ENCODE measurements at places on chromosomes 16 and 17. TPM values are rescaled to one million over a fixed set of nuclear protein-coding genes. Genes with fewer than 3 reads are reported as not detected.

CDH11 gene
- 43.2 TPM for polyA plus RNA-seq

DNA sequence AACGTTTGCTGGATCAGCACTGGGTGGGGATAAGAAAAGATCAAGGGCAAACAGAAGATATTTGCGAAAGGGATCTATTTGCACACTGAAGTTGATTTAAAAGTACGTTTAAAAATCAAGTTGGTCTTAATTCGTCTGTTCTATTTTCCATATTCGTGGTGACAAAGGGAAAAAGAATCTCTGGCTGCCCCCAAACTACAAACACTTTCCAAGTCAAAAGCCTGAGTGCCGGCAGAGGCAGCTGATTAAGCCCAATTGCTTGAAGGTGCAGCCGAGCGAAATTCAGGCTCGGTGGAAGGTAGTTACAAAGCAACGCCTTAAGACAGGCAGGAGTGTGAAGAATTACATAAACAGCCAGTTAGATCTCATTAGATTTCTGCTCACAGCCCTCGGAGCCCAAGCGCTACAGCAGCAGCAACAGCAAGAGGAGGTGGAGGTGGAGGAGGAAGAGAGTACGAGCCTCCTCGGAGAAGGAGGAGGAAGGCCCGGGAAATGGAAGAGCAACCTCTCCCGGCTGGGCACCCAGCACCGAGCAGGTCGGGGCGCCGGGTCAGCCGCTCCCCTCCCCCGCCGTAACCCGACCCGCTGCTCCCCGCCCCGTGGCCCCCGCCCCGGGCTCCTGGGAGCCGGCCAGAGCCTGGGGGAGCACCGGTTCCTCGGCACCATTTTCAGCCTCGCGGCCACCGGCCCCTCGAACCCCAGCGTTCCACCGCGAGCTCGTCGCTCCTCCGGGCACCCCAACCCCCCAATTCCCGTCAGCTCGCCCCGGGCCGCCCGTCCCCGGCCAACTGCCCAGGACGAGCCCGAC, 890 bp downstream of the TOB1 start:
- DNase-seq, result no peak

GRCh38 chr17:35584061-35584460, 3.1 kb upstream of the AP2B1 start:
- DNase-seq, result no peak

C16orf86 gene
- 2.4 TPM for polyA plus RNA-seq

DNA sequence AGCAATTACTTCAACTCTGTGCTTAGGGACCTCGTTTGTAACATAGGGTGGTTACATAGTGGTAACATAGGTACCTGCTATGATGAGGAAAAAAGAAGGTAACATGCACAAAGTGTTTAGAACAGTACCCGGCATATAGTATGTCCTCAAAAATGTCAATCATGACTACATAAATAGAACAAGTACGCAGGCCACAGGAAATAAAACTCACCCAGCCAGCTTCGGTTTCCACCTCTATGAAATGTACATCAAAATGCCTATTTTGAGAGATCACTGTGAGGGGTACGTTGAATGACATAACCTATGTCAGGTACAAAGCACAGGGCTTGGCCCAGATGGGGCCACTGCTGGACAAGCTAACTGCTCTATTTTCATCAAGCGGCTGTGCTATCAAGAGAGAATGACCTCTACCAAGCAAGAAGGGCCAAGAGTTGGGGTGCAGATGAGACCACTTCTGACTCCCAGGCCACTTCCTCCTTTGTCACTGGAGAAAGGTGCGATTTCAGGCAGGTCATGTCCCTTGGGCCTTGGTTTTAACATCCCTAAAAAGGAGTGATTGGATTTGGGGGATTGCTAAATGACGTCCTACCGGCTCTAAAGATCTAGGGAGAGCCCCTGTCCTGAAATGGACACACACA, 45.4 kb downstream of the WSB1 start:
- DNase-seq, result no peak

GRCh38 chr17:76535788-76536510, 1.6 kb downstream of the CYGB start:
- DNase-seq, result no peak

ASPA gene
- 2.0 TPM for polyA plus RNA-seq

GRCh38 chr16:87229230-87230188, 87.7 kb downstream of the C16orf95 start:
- no peak for DNase-seq

CENPN gene
- 10.0 TPM for polyA plus RNA-seq

GRCh38 chr17:67449845-67450755, 73.0 kb downstream of the PITPNC1 start:
- no peak for DNase-seq

ITGB4 gene
- 4.6 TPM for polyA plus RNA-seq

C16orf54 gene
- 0.40 TPM for polyA plus RNA-seq
